ENCODE measurements at places on chromosomes 6 and 20. TPM values are rescaled to one million over a fixed set of nuclear protein-coding genes. Genes with fewer than 3 reads are reported as not detected.

Gene CD93
- 9.0 TPM for total RNA-seq

Gene CGA
- total RNA-seq = not detected

Gene SIRT5
- total RNA-seq = 16.5 TPM

Gene RSPH4A
- 0.31 TPM for total RNA-seq

Gene DDX43
- total RNA-seq = 0.46 TPM

Gene HM13
- total RNA-seq = 122 TPM

Gene ENPP4
- 19.1 TPM for total RNA-seq

Gene TAAR1
- not detected for total RNA-seq

Gene PLA2G7
- total RNA-seq = 0.70 TPM

Gene TOMM34
- total RNA-seq = 11.8 TPM

Gene HRH3
- total RNA-seq = not detected

Gene GJA10
- not detected for total RNA-seq

Gene CALHM4
- total RNA-seq = not detected

Gene GABRR1
- 0.11 TPM for total RNA-seq

Gene EGFL8
- total RNA-seq = 19.9 TPM
